ENCODE measurements at places on chromosomes 3 and 15.
A peak's percentile ranks its signal among the peaks of the same experiment; 100 is the strongest.

GRCh38 chr3:51373658-51374421 is 11.3 kb upstream of the MANF start:
- DNase-seq = no peak

DNA sequence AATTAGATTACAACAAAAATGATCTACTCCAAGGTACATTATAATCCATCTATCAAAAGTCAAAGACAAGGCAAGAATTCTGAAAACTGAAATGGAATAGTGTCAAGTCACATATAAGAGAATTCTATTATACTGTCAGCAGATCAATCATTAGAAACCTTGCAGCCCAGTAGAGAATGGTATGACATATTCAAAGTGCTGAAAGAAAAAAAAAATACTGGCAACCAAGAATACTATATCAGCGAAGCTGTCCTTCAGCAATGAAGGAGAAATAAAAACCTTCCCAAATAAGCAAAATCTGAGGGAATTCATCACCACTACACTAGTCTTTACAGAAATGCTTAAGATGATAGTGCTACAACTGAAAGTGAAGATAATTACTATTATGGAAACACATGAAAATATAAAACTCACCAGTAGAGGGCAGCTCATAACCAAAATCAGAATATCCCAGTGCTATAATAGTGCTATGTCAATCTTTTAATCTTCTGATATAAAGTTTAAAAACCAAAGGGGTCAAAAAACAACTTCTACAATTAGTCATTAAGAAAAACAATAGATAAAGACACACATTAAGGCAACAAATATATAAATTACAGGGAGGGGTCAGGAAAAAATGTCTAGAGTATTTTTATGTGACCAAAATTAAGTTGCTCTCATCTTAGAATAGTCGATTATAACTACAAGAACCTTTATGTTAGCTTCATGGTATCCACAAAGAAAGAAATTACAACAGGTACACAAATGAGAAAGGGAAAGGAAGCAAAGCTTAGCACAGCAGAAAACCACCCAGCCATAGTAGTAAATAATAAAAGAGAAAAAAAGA is 190.7 kb upstream of the CNTN6 start:
- peak; percentile 17 for DNase-seq

DNA sequence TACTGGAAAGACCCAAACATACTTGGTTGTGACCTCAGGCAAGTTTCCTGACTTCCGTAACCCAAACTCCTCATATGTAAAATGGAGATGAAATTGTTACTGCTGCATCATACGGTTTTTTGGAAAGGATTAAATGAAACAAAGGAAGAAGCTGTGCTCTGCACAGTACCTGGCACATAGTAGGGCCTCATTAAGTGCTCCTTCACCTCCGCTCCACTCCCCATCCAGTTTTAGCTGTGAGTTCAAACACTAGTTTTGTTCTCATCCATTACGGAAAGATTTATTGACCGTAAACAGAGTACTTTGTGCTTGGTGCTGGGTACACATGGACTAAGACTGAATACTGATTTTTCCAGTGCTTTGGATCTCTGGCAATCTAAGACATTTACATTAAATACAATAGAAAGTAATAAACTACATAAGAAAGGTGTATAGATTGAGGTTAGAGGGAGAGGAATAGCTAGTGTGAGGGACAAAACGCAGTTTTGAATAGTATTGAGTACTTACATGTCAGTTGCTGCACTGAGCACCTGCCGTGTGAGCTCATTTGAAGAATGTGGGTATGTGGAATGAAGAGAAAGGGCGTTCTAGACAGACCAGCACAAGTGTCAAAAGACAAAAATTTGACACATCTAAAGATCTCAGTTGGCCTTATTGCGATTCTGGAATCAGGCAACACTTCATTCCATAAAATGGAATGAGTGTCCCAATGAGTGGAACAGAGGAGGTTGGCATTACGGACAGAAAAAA is 594 bp upstream of the ICE2 start:
- no peak for DNase-seq

DNA sequence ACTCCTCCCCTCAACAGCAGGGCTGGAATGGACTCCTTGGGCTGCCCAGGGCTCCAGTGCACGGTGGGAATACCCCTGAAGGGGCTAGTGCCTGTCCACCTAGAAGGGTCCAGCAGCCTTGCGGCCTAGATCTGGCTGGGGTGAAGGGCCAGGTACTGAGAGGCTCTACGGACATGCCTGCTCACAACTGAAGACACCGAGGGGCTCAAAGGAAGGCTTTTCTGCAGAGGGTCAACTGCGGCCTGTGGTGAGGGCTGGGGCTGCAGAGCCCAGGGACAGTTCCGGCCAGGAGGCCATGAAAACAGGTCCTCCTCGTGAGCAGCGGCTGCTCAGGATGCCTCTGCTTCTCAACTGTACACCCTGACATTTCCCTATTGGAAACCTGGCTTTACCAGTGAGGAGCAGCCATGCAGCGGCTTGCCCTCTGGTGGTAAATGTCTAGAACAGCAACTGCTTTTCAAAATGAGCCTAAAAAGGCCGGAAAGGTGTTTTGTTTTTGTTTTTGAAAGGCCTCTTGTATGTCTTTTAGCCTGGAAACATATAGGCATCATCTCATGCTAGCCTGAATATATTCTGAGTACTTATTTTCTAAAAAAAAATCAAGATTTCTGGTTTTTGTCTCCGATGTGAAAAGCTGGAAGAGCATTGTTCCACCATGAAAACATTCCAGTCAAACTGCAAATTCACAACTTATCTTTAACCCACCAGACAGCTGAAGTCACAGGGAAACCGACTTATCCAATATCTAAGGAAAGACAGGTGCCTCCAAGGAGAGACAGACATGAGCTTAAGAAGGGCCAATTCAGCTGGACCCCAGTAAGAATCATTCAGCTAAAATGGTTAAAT is 163.4 kb downstream of the KLF13 start:
- peak; percentile 42 for DNase-seq

- DNase-seq = peak; percentile 81
These were observed 22.4 kb downstream of the PLA2G4F start for GRCh38 chr15:42133886-42134502.

- DNase-seq = peak; percentile 43
These were observed 58.7 kb upstream of the MYRIP start for GRCh38 chr3:39750712-39751111.

GRCh38 chr3:157650172-157650571 is 147.0 kb upstream of the VEPH1 start:
- DNase-seq = no peak

DNA sequence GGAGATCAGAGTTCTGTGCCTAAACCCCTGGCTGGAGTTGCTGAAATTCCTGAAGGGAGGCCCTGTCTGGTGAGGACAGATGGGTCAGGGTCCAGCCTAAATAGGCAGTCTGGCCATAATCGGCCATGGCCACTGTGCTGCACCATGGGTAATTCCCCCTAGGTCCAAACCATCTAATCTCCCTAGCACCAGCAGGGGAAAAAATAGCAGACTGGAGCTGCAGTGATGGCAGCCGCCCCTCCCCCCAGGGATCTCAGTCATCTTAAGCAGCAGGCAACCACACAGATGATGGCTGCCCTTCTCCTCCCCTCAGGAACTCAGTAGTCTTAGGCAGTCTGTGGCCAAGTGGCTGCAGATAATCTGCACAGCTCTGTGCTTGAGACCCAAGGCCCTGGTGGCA is 68.4 kb upstream of the CD96 start:
- no peak for DNase-seq

- no peak for DNase-seq
These were observed 39.5 kb upstream of the GRM7 start for GRCh38 chr3:6821411-6821810.

DNA sequence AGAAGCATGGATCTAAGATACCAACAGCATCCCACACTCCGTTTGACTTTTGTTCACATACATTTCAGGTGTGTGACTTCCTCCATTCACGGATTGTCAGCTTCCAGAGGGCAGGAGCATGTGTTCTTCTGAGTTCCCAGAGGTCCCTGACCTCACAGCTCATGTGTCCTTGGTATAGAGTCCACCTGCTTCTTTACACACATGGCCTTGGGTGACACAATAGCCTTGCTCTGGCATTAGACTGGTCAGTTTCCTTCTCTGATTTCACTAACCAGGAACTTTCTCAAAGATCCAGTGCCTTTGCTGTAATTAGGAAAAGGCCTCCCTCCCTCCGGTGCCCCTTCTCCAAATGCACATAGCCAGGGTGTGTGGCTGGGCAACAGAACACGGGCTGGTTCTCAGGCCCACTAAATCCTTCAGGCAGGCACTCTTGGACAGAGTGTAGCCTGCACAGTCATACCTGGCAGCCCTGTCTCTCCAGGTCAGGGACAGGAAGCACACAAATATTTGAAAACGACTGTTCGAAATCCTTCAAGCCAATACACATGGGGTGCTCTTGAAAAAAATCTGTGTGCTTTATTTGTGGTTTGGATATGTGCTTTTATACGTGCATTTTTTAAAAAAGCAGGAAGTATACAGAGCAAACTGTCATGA is 81.1 kb downstream of the TRIM42 start:
- DNase-seq = no peak

DNA sequence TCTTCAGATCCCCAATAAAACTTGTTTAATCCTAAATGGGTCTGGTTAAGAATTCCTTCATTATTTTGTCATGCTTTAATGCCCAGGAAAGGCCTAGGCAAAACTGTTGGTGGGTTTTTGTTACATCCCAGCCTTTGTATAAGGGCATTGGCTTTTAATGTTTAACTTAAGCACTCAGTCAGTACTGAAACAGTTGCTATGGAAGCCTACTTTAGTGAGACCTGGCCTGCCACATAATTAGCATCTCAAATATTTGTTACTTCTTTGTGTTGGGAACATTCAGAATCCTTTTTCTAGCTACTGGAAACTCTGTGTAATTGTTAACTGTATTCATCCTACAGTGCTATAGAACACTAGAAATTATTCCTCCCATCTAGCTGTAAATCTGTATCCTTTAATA is 369.6 kb upstream of the ATP10A start:
- DNase-seq = no peak

DNA sequence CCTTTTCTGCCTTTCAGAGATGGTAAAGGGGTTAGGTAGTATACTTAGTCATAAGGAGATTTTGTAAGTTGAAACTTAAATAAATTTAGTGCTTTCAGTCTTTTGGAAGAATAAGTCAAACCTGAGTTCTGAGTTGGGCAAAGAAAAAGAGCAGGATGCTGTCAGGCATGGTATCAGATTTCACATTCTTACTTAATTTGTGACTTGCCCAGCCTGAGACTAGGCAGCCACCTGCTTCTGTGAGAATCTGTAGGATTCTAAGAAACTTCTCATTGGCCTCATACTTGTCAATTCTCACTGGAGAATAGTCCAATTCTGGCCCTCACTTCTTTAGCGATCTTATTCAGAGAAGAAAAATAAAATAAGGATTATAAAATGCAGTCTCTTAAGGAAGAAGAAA is 577.5 kb downstream of the DIPK2A start:
- DNase-seq = no peak

DNA sequence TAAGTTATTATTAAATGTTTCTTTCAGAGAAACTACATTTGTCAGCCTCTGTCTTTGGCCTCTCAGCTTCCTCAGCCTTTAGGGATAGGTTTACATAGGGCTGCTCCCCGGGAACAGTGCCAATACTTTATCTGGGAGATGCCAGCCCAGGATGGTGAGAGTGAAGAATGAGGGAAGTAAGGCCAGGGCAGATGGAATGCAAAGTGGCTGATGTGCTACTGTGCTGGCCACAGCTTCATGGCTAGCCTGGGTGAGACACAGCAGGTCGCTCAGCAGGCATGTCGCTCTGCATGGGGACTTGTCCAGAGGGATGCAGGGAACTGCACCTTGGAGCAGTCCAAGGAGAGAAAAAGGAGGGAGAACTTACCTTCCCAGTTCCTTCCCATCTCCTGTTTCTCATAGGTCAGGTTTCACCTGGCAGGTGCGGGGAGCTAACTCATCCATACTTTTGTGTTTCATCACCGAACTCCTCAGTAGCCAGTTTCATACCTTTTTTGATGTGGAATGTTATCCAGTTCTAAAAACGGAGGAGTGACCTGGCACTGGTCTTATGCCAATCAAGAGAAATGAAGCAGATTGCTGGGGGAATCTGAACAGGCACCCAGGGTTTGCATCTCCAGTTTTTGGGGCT is 30.9 kb upstream of the C15orf39 start:
- DNase-seq = no peak

GRCh38 chr3:14439501-14440167 is 37.2 kb downstream of the SLC6A6 start:
- peak; percentile 90 for DNase-seq

GRCh38 chr3:45411081-45411480 is 22.7 kb downstream of the LARS2 start:
- DNase-seq = no peak

DNA sequence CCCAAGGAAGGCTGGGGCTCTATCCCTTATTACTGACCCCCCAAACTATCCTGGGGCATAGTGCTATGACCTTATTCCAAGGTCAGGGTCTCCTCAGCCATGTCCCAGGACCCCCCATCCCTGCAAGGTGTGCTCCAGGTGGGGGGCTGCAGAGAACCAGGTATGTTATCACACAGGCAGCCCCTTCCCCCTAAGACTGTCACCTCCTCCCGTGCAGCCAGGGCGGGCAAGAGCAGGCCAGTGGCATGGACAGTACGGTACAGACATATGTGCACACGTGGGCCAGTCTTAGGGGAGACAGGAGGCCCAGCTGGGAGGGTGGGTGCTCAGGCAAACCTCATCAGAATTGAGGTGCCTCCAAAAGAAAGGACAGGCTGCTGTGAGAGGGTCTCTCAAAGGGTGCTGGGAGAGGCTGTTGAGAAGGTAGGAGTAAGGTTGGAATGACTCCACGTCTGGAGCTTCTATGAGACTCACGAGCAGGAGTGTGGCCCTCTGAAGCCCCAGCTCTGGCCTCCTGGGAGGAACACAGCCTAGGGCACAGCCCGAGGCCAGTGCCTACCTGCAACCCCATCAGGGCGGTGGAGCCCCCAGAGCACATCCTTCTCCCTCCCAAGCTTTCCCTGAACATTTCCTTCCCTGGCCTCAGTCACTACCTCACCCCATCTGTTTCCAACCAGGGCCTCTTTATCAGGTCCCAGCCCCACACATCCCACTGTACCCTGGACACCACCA is 1.7 kb upstream of the COL7A1 start:
- DNase-seq = no peak

- DNase-seq = no peak
These were observed 78.9 kb upstream of the SKOR1 start for GRCh38 chr15:67746450-67746849.

DNA sequence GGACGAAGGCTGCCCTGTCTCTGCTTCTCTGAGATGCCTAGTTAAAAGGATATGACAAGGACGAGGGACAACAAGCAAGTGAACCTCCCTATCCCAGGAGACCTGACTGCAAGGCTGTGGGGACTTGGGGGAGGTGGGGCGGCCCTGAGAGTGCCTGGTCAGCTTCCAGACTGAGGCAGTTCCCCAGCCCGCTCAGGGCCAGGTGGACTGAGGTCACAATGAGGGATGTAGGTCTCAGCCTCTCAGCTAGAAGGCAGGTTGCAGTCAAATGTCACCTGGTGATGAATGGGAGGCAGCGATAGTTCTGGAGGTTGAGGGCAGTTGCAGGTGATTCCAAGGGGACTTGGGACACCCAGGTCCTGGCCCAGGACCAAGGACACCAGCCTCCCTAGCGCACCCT is 30.6 kb downstream of the TKT start:
- DNase-seq = no peak
